ENCODE measurements at places on chromosomes 4 and X.
A peak's percentile ranks its signal among the peaks of the same experiment; 100 is the strongest.

DNA sequence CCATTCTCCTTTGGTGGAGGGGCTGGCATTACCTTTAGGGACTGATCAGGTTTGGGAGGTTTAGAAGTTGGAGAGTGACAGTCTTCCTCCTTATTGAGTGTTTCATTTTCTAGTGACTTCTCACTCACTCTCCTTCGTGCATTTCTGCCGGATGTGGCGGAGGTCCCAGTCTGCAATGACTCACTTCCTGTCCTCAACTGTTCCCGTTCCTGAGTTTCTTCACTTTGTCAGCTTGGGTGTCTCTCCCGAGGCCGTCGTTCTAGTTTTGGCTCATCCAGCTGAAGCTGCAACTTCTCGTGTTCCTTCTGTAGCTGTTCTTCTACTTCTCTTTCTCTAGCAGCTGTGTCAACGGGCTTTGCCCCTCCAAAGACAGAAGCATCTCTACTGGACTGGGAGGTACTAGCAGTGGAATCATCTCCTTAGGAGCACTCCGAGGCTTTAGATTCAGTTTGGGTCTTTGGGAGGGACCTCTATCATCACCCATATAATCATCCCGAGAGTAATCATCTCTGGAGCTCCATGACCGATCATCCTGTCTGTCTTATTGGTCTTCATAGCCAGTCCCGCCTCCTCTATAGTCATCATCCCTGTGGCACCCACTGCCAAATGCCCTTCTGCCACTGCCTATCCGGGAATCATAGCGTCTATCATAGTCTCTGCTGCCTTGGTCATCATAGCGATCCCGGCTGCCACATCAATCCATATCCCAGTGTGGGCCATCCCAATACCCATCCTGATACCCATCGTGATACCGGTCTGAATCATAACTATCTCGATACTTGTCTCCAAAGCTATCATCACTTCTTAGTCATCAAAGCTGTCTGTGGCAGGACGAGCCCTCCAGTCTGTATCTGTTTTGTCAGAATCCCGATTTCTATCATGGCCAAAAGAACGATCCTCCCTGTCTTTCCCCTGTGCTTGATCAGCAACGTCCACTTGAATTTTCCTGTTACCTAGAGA is 35.3 kb upstream of the VSIG4 start:
- no peaks in the 10 kb centered on the region for H3K27me3 ChIP-seq
- peaks cover 11% of the 10 kb centered on the region for H3K4me1 ChIP-seq

DNA sequence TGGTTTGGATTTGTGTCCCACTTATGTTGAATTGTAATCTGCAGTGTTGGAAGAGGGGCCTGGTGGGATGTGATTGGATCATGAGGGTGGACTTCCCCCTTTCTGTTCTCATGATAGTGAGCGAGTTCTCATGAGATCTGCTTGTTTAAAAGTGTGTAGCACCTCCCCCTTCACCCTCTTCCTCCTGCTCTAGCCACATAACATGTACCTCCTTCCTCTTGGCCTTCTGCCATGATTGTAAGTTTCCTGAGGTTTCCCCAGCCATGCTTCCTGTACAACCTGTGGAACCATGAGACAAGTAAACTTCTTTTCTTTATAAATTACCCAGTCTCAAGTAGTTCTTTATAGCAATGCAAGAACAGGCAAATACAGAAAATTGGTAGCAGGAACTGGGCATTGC is 138.7 kb downstream of the INPP4B start:
- no peak overlapping the region for H3K27ac ChIP-seq
- peak overlapping the region; percentile 4 for H3K4me3 ChIP-seq
- H3K36me3 ChIP-seq, result no peaks in the 10 kb centered on the region
- H3K4me1 ChIP-seq, result peaks cover 52% of the 10 kb centered on the region
- no peaks in the 10 kb centered on the region for H3K27me3 ChIP-seq
- DNase-seq, result peak; percentile 62

GRCh38 chr4:165309456-165309855 is 18.0 kb upstream of the MSMO1 start:
- peaks cover 40% of the 10 kb centered on the region for H3K36me3 ChIP-seq
- H3K4me3 ChIP-seq, result no peak overlapping the region
- H3K27ac ChIP-seq, result no peak overlapping the region

GRCh38 chr4:112511093-112511802 is 4.7 kb downstream of the NEUROG2 start:
- H3K27me3 ChIP-seq, result peaks cover 49% of the 10 kb centered on the region
- no peak overlapping the region for H3K4me3 ChIP-seq
- H3K4me1 ChIP-seq, result peaks cover 46% of the 10 kb centered on the region
- no peak for DNase-seq
- H3K27ac ChIP-seq, result no peak overlapping the region

- H3K4me1 ChIP-seq, result no peaks in the 10 kb centered on the region
- DNase-seq, result no peak
- no peaks in the 10 kb centered on the region for H3K27me3 ChIP-seq
- H3K36me3 ChIP-seq, result no peaks in the 10 kb centered on the region
Observed at GRCh38 chr4:36011381-36011780, 232.9 kb downstream of the ARAP2 start.

DNA sequence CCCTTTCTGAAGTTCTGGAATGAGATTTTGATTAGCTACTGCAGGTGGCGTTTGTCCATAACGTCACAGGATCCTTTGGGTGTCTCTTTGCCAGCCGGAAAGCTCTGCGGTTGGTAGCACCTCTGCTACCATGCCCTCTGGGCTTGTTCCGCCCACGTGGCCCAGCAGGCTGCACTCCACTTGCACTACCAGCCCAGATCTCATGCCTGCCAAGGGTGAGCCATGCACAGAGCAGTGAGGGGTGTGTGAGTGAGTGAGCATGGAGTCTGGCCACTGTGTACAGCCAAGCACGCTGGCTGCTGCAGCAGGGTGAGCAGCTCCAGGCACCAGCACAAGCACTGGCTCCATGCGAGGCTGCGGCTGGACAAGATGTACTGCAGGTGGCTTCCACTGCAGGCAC is 6.6 kb upstream of the HNRNPD start:
- peaks cover 4% of the 10 kb centered on the region for H3K36me3 ChIP-seq
- no peak for DNase-seq
- no peak overlapping the region for H3K4me3 ChIP-seq
- H3K4me1 ChIP-seq, result peaks cover 8% of the 10 kb centered on the region

GRCh38 chr4:99886146-99886545 is 8.1 kb downstream of the LAMTOR3 start:
- H3K36me3 ChIP-seq, result peaks cover 38% of the 10 kb centered on the region
- no peaks in the 10 kb centered on the region for H3K27me3 ChIP-seq
- no peak overlapping the region for H3K27ac ChIP-seq
- no peak for DNase-seq
- H3K4me3 ChIP-seq, result no peak overlapping the region

- DNase-seq, result no peak
- H3K4me3 ChIP-seq, result peak overlapping the region; percentile 39
- no peak overlapping the region for H3K27ac ChIP-seq
Observed at GRCh38 chrX:101655534-101655933, 4.1 kb downstream of the ARMCX2 start.

GRCh38 chrX:129227366-129227765 is 295.9 kb downstream of the SMARCA1 start:
- H3K4me1 ChIP-seq, result no peaks in the 10 kb centered on the region
- no peaks in the 10 kb centered on the region for H3K27me3 ChIP-seq
- H3K4me3 ChIP-seq, result no peak overlapping the region
- no peak overlapping the region for H3K27ac ChIP-seq
- DNase-seq, result no peak

- H3K36me3 ChIP-seq, result no peaks in the 10 kb centered on the region
- H3K27me3 ChIP-seq, result no peaks in the 10 kb centered on the region
- no peak overlapping the region for H3K27ac ChIP-seq
Observed at GRCh38 chr4:112860830-112861690, 188.4 kb upstream of the ANK2 start.

- H3K36me3 ChIP-seq, result no peaks in the 10 kb centered on the region
- H3K27me3 ChIP-seq, result no peaks in the 10 kb centered on the region
- H3K27ac ChIP-seq, result no peak overlapping the region
- H3K4me3 ChIP-seq, result no peak overlapping the region
Observed at GRCh38 chr4:172851534-172851933, 317.1 kb upstream of the GALNT7 start.

- peak; percentile 54 for DNase-seq
- H3K4me3 ChIP-seq, result peak overlapping the region; percentile 82
- no peaks in the 10 kb centered on the region for H3K36me3 ChIP-seq
- H3K27ac ChIP-seq, result peak overlapping the region; percentile 72
- H3K27me3 ChIP-seq, result peaks cover 7% of the 10 kb centered on the region
- peaks cover 24% of the 10 kb centered on the region for H3K4me1 ChIP-seq
Observed at GRCh38 chrX:118975831-118976598, 1.6 kb downstream of the LONRF3 start.

DNA sequence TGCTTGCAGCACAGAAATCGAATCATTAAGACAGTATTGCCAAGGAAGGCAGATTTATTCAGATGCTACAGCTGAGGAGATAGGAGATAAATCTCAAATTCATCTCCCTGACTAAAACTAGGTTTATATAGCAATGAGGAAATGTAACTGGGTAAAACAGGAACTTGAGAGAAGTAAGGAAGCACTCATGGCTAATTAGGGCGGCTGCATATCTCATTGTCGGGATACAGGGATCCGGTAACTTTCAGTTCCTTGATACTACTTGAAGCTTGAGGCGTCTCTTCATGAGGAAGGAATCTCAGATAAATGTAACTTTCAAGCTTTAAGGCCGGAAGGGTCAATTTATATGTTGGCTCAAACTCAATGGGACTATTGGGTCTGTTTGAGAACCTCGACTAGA is 129.2 kb upstream of the WDR1 start:
- DNase-seq, result no peak
- H3K36me3 ChIP-seq, result no peaks in the 10 kb centered on the region
- no peaks in the 10 kb centered on the region for H3K4me1 ChIP-seq

- no peaks in the 10 kb centered on the region for H3K27me3 ChIP-seq
- DNase-seq, result no peak
- no peak overlapping the region for H3K27ac ChIP-seq
- H3K36me3 ChIP-seq, result no peaks in the 10 kb centered on the region
- peaks cover 8% of the 10 kb centered on the region for H3K4me1 ChIP-seq
Observed at GRCh38 chr4:101008503-101008902, 338.8 kb downstream of the PPP3CA start.

DNA sequence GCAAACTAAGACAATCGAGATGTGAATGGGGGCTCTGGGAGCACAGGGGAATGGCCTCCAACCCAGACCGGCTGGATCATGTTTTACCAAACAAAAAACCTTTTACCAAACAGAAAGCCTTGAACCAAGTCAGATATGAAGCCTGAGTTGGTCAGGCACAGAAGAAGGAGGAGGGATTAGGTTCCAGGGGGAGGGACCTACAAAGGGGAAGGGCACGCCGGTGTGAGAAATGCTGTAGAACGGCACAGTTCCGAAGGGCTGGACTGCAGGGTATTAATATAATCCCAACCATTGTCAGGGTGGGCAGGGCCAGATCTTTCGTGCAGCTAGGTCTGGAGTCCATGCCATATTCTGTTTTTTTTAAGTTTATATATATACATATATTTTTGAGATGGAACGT is 52.9 kb upstream of the NYX start:
- H3K27ac ChIP-seq, result no peak overlapping the region
- H3K36me3 ChIP-seq, result no peaks in the 10 kb centered on the region
- H3K4me1 ChIP-seq, result no peaks in the 10 kb centered on the region
- DNase-seq, result no peak
- H3K4me3 ChIP-seq, result no peak overlapping the region

- H3K36me3 ChIP-seq, result no peaks in the 10 kb centered on the region
- no peaks in the 10 kb centered on the region for H3K4me1 ChIP-seq
- no peak overlapping the region for H3K4me3 ChIP-seq
Observed at GRCh38 chr4:978957-979701, 5.8 kb upstream of the DGKQ start.

DNA sequence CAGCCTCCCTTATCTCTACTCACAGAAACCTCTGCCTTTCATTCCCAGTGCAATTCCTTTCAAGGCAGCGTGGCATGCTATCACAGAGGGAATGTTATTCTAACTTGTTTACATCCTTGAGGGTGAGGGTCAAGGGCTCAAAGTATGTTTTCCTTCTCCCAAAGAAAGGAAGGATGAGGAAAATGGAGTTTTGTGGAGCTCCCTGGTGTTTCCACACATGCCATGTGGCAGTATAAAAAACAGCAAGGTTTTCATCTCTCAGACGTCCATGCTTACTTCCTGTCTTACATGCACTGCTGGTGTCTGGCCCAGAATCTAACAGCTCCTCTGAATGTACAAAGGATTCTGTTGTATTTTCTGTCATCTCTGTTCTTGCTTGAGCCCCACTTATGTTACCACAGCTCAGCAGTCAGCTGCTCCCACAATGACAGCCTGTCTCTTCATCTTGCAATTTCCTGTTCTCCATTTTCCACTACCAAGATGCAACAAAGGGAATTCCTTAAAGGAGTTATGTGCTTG is 128.0 kb downstream of the SNCA start:
- no peaks in the 10 kb centered on the region for H3K4me1 ChIP-seq
- H3K27ac ChIP-seq, result no peak overlapping the region
- no peaks in the 10 kb centered on the region for H3K27me3 ChIP-seq
- H3K36me3 ChIP-seq, result no peaks in the 10 kb centered on the region

DNA sequence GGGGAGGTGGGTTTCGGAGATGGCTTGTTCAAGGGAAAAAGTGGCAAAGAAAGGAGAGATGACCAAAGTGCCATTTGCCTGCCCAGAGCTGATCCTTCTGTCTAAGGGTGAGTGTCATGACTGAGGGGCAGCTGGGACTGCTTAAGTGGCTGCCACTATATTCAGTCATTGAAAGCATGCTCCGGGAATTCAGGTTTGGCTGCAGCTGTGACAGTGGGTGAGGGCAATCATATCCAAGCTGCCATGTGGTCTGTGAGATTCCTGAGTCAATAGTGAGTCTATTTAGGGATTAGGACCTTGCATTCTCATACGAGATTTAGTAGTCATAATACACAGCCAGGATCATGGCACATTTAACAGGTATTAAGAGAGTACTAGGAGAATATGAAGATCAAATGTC is 138.8 kb upstream of the BANK1 start:
- no peak for DNase-seq
- no peaks in the 10 kb centered on the region for H3K27me3 ChIP-seq
- H3K4me1 ChIP-seq, result no peaks in the 10 kb centered on the region

DNA sequence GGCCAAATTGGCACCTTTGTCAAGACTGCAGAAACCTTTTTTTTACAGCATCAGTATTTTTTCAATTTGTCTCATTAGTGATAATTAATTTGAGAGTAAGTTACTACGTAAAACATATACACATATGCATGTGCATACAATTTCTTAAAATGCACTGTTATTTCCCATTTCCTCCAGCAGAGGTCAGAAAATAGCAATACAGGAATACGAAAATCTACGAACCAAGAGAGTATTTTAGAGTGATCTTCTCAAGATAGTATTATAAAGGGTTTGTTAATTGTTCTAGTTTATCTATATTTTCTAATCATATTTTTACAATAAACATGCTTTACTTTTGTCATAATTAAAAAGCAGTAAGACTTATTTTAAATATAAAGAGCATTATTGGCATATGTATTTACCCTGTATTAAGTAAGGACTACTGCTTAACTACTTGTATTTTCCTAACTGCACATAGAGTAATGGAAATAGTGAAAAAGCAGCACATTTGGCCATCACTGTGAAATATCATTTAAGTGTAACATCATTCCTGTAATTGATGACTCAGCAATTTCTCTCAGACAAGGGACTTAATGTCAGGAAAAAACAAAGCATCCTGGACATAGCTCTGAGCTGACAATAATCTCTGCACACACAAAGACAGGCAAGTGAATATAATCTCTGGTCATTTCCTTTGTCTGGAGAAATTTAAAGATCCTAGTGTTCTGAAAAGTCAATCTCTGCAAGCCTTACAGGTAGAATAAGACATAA is 45.6 kb downstream of the MAOB start:
- H3K27ac ChIP-seq, result no peak overlapping the region
- H3K36me3 ChIP-seq, result no peaks in the 10 kb centered on the region
- no peaks in the 10 kb centered on the region for H3K4me1 ChIP-seq
- H3K27me3 ChIP-seq, result no peaks in the 10 kb centered on the region
- peak; percentile 35 for DNase-seq
- no peak overlapping the region for H3K4me3 ChIP-seq

GRCh38 chrX:44931441-44931973 is 58.5 kb downstream of the KDM6A start:
- no peaks in the 10 kb centered on the region for H3K27me3 ChIP-seq
- H3K4me3 ChIP-seq, result no peak overlapping the region
- H3K27ac ChIP-seq, result no peak overlapping the region
- DNase-seq, result no peak
- peaks cover 8% of the 10 kb centered on the region for H3K4me1 ChIP-seq
